NCI-H1092 treated with DMSO at 0.1 percent for 48 hours (cell line): ENCODE measurements at places on chromosomes 5 and 9.

- no peak for DNase-seq
These were observed 1.4 kb downstream of the GRIN1 start for GRCh38 chr9:137140151-137141012.

DNA sequence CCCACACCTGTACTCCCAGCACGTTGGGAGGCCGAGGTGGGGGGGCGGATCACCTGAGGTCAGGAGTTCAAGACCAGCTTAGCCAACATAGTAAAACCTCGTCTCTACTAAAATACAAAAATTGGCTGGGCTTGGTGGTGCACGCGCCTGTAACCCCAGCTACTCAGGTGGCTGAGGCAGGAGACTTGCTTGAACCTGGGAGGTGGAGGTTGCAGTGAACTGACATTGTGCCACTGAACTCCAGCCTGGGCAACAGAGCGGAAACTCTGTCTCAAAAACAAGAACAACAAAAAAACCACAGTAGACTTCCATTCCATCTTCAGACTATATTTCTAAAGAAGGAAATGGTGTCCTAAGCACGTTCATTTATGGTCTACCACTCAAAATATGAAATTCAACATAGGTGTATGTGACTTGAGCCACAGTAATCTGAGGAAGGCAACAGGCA, 14.2 kb upstream of the SERINC5 start:
- no peak for DNase-seq

GRCh38 chr5:86232246-86232645, 385.5 kb upstream of the COX7C start:
- DNase-seq: no peak

DNA sequence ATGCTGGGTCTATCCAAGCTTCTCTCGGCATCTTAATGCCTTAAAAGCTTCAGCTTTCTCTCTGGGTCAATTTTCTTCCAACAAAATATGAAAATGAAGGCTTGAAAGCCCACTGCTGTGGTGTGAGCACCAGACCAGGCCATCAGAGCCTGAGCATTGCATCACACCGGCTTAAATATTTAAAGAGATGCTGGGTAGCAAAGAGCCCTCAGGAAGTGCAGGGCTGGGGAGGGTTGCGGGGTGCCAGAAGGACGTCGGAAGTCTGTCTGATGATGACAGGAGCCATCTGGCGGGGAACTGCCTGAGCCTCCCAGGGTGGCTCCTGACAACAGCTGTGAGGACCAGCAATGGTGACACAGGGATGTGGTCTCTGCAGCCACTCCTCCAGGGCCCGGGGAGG, 185.5 kb downstream of the OLFM1 start:
- DNase-seq: no peak

DNA sequence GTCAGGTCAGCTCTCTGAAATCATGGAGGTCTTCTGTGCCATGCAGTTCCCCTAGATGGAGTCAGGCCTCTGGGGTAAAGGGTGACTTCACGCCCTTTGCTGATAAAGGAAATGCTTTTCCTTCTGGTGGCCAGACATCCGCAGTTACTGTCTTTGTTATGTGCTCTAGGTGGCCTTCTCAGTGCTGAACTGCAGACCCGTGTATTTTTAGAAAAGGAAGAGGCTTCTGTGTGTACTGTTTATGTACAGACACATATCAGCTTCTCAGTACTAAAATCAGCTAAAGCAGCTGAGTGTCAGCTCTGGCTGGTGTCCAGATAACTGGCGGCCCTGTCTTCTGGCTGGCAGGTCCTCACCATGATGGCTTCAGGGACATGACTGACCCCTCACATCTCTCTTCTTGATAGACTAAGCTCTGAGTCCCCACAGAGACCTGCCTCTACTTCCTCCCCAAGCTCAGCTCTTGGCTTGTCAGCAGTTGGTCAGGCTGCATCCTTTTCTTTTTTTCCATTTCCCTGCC, 75.3 kb downstream of the ARHGAP26 start:
- DNase-seq: peak; percentile 26
